ENCODE measurements at places on chromosomes 4 and X.

GRCh38 chrX:27555514-27555913, 34.6 kb upstream of the DCAF8L2 start:
- no peak for DNase-seq

DNA sequence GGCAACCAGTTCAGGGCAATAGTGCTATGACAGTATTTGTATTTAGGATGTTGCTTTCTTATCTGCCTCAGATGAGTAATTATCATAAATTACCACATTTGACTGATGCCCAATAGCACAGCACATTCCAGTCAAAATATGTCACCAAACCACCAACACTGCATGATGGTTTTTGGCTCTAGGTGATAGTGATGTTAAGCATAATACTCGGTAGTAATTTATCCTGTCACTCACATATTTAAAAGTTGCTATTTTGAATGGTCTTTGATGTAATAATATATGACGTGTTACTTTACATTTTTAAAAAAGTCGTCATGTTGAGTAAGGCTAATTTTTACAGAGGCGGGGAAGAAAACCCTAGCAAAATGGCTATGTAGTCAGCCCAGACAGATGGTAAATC, 42.5 kb downstream of the UNC5C start:
- DNase-seq: no peak

DNA sequence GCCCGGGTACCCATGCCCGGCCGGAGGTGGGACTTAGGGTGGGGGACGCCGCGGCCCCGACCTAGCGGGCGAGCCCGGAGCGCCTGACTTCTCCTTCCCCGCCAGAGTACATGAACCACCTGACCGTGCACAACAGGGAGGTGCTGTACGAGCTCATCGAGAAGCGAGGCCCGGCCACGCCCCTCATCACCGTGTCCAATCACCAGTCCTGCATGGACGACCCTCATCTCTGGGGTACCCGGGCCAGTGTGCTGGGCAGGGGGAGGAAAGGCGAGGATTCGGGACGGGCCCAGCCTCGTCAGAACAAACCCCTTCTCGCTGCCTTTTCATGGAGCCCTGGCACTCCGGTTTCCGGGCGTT, 622 bp downstream of the TAFAZZIN start:
- DNase-seq: no peak

GRCh38 chr4:89537281-89537680, 229.7 kb upstream of the GPRIN3 start:
- no peak for DNase-seq

- DNase-seq: no peak
These were observed 219.3 kb upstream of the JADE1 start for GRCh38 chr4:128590034-128590740.

- no peak for DNase-seq
These were observed 510.4 kb downstream of the ANKRD50 start for GRCh38 chr4:124202099-124202498.

- DNase-seq: no peak
These were observed 266.2 kb upstream of the LDB2 start for GRCh38 chr4:17164666-17165065.

DNA sequence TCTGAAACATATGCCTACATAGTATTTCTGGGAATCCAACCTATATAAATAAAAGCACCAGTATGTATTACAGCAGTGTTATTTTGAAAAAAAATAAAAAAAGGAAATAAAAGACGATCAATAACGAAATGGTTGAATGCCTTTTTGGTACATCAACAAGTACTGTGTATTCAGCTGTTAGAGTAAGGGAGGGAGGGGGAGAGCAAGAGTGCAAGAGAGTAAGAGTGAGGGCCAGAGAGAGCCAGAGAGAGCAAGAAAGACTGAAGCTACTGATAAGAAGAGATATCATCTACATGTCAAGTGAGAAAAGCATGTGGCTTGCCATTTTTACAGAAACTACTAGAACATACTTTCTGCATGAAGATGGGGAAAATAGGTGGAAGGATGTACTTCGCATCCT, 1.8 kb downstream of the SPIN4 start:
- no peak for DNase-seq

GRCh38 chr4:78656968-78657445, 105.4 kb downstream of the ANXA3 start:
- no peak for DNase-seq

DNA sequence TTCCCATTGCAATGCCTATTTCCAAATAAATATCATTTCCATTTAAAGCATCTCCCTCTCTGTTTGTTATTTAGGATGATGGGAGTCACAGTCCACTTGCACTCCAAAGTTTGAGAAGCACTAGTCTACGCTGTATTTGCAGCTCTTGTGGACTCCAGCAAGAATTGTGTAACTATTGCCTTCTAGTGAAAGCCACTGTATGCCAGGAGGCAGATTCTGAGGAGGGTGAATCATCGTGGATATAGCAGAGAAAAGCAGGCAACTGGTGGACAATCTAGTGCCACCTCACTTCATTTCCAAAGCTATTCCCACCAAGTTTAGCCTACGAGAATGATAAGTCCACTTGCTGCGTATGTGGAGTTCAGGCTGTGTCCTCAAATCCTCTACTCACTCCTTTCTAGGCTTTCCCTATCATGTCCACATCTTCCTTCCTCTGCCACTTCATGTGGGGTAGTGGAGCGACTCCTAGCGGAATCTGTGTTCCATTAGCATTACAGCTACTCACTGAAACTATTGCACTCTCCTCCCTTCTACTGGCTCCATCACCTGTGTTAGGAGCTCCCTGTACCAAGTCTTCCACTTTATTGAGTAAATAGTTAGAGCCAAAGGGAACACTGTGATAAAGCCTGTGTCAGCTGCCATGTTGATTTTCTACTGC, 501.8 kb upstream of the GALNT7 start:
- no peak for DNase-seq
